ENCODE measurements at places on chromosomes 6 and 20.

- no peak for DNase-seq
Measured at GRCh38 chr6:77383026-77383425, 80.3 kb downstream of the HTR1B start.

DNA sequence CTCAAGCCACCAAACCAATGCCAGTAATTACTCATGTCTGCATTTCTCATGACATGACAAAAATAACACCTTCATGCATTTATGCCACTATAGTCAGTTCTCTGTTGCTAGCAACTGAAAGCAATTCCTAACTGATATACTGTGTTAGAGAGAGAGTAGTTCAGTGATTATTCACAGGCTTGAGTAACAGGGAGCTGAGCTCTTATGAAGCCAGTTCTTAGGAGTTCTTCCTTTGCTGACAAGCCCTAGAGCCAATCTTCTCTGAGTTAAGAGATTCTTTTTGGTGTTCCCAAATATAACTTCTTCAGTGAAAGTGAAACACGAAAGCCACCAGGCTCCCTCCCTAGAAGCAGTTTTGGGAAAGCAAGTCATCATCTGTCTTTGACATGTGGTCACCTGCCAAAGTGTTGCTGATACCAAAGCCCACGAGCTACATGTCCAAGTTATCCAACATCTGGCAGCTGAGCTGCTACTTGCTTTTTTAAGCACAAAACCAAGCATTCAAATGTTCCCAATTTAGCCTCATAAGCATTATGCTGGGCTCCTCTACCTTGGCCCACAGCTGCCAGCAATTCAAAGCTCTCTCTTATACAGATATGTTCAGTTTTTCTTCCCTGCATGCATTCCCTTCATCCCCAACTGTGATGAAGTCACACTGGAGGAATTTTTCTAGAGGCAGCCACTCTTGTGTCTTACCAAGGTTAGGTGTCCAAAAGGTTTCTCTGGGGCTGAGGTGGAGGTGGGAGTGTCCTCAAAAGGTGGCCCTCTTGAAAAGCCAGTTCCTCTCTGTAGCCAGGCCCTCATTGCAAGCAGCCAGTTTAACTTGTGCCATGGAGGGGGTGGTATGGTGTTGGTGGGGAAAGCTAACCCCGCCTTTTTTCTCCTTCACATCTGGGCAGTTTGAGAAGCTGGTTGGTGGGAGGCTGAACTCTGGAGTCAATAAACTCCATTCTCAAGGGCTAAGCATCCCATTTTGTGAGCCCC lies 92.7 kb upstream of the ARMC2 start:
- no peak for DNase-seq

DNA sequence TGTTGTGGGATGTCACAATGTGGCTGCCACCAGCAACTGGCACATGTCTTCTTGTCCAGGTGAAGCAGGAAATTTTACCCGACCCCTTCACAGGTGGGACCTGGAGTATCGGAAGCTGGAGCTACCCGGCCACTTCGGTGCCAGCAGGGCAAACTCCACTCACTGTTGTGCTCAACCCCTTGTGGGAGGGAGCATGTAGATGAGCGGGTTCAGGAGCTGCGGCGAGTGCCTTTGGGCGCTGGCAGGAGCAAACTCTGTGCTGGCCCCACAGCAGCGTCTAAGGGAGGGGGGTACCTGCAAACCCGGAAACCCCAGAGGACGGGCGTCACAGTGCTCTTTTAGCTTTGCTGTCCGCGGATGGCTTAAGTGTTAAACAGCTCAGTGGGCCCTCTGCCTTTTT lies 20.7 kb upstream of the SULF2 start:
- no peak for DNase-seq

DNA sequence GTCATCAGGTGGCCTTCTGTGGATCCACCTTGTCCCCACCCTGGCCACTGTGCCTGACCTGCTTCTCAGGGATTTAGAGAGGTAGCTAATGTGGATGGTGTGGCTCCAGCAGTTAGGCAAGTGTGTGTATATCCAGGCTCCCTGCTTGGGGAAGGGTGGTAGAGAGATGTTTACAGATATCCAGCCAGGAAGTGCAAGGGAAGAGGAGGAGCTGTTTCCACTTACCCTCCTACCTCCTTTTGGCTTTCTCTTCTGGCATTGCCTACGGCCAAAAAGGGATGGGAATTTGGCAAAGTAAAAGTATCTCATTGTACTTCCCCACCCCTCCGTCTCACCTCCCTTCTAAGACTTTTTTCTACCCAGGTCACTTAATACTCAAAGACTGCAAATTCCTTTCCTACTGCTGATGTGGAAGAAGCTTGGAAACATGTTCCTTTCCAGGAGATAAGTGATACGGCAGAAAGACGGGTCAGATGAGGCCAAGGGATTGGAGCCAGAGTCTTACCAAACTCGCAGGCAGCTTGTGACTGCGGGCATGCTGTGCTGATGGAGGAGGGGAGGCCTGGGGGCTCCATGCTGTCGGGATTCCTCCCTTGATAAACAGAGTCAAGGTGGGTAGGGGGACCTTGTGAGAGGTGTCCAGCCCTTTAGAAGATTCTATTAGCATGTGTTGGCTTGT lies 253.4 kb downstream of the PRL start:
- no peak for DNase-seq

GRCh38 chr20:5807431-5807830 lies 57.2 kb downstream of the SHLD1 start:
- DNase-seq, result no peak

DNA sequence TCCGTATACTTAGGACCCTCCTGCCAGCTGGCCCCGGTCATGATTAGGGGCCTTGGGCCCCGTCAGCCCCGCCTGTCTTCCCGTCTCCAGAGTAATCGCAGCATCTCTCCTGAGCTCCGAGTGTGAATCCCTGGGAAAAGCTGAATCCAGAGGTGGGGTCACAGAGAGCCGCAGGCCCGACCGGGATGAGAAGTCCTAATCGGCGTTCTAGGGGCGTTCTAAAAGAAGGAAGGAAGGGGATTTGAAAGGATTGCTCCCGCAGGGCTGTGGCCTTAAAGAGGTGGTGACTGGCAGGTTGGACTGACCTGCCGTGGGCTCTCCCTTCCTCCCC lies 371 bp downstream of the HMGN4 start:
- DNase-seq, result no peak

GRCh38 chr6:132087391-132087790 lies 136.2 kb upstream of the CCN2 start:
- no peak for DNase-seq

DNA sequence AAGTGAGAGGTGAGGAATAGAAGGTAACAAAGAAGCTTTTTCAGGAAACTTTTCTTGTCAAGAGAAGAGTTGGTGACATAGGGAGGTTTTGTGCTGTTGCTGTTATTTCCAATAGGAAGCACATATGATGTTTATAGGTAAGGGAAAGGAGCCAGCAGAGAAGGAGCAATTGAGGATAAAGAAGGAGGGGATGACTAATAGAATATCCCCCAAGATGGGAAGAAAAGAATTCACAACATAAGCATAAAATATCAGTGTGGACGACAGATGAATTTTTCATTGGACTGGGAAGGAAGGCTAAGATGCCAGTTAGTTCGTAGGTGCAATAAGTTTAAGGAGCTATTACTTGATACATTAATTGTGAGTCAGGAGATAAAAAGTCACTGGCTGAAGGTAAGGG lies 8.5 kb upstream of the BEND6 start:
- DNase-seq, result no peak

DNA sequence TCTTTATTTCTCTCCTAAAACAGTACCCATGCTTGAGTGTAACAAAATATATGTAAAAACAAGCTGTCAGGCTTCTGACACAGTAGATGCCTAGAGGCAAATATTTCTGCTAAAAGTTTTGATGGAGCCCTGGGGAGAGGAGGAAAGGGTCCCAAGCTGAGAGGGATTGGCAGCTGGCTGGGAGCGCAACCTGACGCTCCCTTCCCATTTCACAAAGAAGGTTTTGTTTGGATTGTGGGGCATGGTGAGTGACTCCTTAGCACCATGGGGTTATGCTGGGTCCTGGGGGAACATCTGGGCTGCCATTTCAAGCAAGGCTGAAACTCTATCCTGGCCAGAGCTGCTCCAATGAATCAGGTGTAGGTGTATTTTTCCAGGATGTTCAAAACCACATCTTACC lies 720.5 kb downstream of the MAFB start:
- no peak for DNase-seq

GRCh38 chr6:135086414-135086764 lies 31.8 kb upstream of the HBS1L start:
- no peak for DNase-seq

DNA sequence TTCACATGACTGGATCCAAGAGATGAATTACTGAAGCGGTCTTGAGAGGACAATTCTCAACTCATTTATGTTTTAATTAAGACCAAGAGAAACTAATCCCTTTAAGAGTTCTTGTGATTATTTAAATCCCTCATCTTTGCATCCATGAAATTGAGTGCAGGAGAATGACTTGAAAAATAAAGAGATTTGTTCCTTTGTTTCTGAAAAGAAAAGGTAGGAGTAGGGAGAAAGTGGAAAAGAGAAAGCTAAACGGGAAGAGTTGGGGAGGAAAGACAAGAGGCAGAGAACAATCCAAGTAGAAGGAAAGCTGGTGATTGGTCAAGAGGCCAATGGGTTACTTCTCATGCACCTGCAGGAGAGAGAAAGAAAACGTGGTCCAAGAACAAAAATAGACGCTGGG lies 75.2 kb upstream of the SOX4 start:
- no peak for DNase-seq

- DNase-seq, result no peak
Measured at GRCh38 chr6:73606428-73606827, 47.4 kb downstream of the SLC17A5 start.

DNA sequence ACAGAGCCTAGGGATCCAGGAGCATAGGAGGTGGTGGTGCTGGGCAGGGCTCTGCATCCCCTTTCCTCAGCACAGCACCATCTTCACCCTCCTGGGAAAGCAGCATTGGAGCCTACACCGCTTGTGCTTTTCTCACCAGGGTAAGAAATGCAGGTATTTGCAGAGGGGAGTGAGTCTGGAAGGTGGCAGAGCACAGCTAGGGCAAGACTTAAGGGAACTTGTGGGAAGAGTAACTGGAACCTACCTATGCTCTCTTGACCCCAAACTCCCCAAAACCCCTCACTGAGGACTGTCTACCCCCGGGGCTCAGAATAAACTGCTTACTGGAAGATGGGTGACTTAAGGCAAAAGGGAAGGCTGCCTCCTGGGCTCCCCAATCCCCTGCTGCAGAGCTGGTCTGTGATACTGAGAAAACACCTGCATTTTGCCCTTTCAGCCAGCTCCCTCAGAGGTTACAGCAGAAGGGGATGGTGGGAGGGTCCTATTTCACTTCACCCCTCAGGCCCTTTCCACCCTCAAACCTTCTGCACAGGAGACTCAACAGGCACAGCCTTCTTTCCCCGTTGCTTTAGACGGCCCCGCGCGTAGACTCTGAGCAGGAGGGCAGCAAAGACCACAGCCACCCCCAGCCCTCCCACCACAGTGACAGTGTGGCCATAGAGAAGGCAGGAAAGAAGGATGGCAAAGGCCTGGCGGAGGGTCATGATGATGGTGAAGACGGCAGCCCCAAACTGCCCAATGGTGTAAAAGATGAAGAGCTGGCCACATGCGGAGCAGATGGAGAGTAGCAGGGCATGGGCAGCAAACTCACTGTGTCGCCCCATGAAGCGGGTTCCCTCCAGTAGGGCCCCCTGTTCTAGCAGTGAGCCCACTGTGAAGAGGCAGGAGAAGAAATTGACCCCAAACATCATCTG lies 2.9 kb downstream of the SLC35B2 start:
- no peak for DNase-seq

GRCh38 chr20:54669040-54669363 lies 193.6 kb downstream of the DOK5 start:
- no peak for DNase-seq

- no peak for DNase-seq
Measured at GRCh38 chr20:49570161-49570827, 2.4 kb upstream of the PTGIS start.

DNA sequence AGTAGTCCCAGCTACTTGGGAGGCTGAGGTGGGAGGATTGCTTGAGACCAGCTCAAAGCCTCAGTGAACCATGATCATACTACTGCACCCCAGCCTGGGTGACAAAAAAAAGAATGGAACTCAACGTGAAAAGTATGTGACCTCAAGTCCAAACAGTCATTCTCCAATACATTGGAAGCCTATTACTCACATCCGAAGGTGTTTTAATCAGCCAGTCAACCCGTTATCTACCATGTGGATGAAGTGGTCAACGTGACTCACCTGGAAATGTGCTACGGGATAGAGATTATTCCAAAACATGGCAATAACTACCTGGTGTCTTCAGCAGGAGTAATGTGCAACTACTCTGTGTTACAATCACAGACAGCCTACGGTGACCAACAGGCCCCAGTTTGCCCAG lies 85.8 kb upstream of the TOP1 start:
- no peak for DNase-seq

DNA sequence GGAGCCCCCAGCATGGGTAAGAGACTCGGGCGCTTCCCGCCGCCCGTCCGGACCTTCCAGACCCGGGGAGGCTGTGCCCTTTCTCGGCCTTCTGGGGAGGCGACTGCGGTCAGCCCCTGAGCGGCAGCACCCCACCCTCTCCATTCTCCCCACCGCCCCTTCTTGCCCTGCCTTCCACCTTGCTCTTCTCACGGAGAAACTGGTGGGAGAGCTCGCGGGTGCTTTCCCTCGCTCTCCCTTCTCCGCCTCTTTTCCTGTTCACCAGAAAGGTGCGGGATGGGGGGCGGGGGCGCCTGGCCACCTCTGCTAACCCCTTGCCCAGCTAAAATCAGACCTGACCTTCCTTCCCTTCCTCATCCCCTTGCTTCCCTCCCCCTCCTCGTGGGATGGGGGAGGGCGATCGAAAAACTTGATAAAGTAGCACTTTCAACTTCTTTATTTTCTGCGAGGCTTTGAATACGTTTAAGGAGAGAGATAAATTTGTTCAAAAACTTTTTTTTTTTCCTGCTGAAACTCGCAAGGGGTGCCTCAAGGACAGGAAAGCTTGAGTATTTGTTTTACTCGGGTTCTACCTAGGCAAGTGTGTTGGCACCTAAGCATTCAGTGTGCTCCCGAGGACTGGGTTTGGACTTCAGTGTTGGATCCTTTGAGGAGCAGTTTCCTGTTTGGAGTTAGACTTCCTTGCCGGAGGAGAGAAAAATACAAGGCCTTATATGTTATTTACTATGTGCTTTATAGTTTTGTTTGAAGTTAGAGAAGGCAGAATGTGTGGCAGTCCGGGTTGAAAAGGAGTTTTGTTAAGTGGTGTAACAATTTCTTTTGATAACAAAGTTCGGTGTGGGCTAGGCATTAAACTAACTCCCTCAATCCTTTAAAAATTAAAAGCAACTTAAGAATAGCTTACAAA lies 897 bp downstream of the CD2AP start:
- no peak for DNase-seq

DNA sequence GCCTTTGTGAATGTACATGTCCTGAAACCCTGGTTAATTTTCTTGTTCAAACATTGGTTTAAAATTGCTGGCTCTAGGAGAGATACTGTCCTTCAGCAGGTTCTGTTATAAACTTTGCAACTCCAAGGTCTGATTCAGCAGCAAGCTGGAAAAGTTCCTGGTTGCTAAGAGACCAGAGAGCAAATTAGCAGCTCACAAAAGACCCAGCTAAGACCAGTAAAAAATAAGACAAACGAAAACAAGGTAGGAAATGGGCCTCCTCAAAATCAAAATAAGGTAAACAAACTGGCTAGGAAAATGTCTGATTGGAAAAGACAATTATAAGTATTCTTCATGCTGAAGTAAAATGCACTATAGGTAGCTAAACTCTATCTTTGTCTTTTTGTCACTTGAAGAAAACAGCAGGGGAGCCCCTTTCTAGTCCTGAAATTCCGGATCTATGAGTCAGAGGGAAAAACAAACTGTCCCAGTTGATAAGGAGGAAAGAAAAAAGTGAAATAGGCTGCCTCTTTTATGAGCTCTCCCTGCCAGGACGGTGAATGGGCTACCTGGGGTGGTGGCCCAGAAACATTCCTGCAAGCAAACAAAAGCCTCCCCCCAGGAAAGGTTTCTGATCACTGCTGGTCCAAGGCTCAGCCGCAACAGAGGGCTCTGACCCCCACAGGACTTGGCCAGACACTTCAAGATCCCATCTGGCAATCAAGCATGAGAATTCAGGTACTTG lies 41.6 kb downstream of the UNC5CL start:
- DNase-seq, result no peak

Data from activated gamma-delta T cell (primary cell).